Activated T-cell treated with anti-CD3 and anti-CD28 coated beads for 48 hours (primary cell): ENCODE measurements at places on chromosomes 12 and 14.

DNA sequence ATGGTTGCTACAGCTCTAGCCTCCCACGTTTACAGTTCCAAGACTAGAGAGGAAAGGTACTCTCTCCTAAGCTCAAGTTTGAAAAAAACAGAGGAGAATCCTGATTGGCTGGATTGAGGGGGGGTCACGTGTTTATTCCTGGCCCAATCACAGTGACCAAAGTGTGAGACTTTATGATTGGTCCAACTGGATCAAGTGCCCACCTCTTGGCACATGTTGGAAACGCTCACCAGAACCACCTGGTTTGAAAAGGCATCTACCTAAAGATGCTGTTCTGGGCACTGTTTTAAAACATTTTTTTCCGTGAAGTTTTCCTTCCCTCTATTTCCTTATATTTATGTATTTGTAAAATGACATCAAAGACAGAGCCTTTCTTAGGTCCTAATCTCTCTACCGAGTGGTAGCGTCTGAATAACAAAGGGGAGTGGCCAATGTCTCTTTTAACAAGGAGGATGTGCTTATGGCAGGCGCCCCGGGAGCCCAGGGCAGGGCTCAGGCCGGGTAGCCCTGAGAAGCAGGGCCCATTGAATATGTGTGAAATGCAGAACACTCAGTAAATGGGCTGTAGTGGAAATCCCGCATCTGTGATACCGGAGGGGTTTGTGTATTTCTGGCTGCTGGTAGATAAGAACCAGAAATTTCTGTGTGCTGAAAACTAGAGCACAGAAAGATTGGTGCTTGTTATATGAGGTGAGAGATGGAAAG is 146.2 kb downstream of the ATP23 start:
- no peak for DNase-seq

DNA sequence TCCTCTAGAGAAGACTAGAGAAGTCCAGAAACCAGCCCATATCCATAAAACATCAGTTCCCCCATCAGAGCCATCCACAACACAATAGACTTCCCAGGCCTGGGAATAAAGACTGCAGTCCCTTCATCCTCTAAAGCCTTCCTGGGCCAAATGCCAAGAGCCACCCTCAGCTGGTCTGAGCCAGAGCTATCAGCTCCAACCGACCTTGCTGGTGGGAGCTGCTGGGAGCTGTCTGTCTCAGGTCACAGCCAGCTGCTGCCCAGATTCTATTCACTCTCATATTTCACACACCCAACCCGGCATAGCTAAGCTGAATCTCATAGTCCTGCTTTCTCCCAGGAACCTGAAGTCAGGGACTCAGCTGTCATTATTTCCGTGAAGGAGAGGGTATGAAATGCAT is 10.9 kb upstream of the TFCP2 start:
- no peak for DNase-seq

DNA sequence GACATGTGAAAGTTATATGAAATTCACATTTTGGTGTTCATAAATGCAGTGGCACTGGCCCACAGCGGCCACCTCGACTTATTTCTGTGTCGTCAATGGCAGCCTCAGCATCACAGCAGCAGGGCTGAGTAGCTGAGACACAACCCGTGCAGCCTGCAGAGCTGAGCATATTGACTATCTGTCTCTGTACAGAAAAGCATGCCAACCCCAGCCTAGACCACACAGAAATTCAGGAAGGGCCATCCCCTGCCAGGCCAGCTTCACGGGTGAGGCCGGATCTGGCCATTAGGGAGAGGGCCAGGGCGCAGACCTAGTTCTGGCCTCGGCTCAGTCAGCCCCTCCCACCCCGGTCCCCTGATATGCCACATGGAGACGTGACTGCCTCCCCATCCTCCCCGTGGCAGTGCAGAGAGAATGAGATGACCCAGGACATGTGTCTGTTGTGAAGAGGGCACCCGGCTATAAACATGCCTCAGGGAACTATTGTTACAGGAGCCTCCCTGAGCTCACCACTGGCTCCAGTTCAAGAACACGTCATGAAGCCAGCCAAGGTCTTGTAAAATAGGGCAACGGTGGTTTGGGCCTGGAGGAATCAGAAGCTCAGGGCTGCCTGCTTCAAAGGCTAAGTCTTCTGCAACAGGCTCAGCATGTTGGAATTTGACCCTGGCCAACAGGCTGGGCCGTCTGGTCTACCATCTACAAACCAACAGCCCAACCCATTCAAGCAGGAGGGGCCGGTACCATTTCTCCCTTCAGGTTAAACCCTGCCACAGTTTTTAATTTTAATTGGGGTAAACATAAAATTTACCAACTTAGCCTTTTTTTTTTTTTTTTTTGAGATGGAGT is 25.5 kb downstream of the SCARB1 start:
- no peak for DNase-seq

- DNase-seq = no peak
Measured at GRCh38 chr14:51318813-51319597, 79.0 kb downstream of the TMX1 start.

DNA sequence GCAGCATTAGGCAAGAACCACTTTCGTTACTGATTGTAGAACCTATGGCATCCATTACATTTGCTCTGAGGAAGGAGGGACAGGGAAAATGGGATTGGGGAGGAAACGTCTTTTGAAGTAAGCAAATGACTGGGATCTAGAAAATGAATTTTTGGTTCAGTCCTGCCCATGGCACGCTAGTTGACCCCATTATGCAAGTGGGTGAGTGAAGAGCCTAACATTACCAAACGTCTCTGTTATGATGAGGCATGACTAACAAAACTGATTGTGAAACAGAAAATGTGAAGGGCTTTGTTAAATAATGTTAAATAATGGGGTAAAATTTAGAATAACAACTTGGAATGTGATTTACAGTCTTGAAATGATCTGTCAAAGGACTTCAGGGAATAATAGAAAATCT is 38.9 kb downstream of the CPSF2 start:
- no peak for DNase-seq

DNA sequence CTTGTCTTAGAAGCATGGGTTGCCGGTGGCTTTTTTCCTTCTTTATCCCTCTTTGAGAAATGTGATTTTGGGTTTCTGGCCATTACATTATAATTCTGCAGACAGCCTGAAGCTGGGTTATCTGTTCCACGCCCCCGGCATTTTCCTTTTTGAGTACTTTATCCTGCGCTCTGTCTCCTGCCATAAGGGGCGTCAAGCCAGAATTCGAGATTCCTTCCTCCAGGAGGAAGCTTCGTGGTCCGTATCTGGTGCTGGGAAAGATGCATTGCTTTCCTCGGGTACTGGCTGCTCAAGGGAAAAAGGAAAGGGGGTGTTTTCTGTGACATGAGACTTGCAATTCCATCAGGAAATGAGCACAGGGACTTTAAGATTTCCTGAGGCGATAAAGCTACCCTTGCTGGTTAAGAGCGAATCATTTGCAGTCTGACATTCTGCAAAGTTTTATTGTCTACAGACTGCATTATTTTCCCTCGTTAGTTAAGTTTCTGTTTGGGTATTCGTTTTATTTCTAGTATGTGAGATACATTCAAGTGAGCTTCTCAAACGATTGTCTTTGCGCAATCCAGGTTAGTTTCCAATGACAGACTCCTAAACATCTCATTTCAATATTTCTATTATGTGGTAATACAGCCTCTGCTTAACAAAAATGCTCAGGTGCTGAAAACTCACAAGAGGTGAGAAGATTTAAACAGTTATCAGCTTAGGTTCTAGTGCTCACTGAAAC is 694 bp downstream of the AKAP5 start:
- DNase-seq = no peak

- no peak for DNase-seq
Measured at GRCh38 chr14:31263485-31264133, 56.0 kb upstream of the HECTD1 start.
